Lung (tissue), 17 donors: ENCODE measurements at places on chromosomes 16 and 17. TPM values are rescaled to one million over a fixed set of nuclear protein-coding genes. Genes with fewer than 3 reads are reported as not detected.

The KRT32 gene
- not detected for total RNA-seq

DNA sequence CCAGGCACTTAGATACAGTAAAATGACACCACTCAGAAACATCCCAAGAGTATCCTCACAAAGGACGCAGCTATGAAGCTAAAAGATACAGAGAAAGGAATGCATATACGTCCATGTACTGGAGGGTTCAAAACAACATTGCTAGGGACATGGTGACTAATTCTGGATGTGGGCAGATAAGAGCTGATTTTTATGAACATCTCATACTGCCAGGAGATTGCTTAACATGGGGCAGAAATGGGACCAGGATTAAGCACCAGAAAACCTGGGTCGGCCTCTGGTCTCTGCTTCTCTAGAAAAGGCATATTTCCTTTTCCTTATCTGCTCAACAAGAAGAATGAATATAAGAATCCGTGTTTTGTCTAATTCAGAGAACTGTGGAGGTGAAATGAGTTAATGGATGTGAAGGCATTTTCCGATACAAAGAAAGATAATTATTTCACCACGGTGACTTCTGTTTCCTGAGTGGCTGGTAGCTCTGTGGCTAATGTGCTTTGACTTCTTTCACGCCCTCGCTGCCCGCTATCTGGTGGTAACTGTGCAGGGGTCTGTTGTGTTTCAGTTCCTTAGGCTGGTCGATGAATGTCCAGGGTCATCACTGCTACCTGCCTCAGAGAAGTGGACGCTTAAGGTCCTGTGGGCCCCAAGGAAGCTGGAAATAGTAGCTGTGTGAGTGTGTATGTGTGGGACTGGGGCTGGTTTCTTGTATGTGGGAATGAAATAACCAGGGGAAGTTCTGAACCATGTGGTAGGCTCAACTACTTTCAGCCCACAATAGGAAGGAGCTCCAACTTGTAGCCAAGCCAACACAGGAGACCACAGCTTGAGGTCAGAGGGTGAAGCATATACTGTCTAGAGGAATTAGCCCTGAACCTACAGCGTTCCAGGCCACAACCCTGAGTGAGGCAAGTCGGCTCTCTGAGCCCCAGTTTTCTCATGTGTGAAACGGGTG lies 15.8 kb upstream of the CCL5 start:
- H3K4me3 ChIP-seq = no peak overlapping the region
- no peak overlapping the region for H3K27ac ChIP-seq

DNA sequence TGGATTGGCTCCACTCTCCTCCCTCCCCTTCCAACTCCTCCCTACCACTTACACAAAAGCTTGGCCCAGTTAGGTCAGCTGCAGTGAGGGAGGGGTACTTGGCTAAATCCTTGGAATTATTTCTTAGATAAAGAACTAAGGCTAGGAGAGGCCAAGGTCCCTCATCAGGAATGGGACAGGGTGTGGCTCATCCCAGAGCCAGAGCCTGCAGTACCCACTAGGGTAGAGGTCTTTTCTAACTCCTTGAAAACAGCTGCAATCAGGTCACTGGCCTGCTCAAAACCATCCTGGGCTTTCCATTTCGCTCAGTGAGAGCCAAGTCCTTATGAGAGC lies 1.9 kb upstream of the SLC46A1 start:
- no peaks in the 10 kb centered on the region for H3K36me3 ChIP-seq
- no peak for DNase-seq
- H3K4me3 ChIP-seq = no peak overlapping the region
- H3K27me3 ChIP-seq = no peaks in the 10 kb centered on the region
- peaks cover 5% of the 10 kb centered on the region for H3K4me1 ChIP-seq

GRCh38 chr16:86354641-86355513 lies 155.4 kb upstream of the FOXF1 start:
- peaks cover 4% of the 10 kb centered on the region for H3K4me1 ChIP-seq
- H3K27ac ChIP-seq = no peak overlapping the region
- no peaks in the 10 kb centered on the region for H3K36me3 ChIP-seq
- peaks cover 2% of the 10 kb centered on the region for H3K27me3 ChIP-seq
- no peak for DNase-seq

The SLC2A4 gene
- total RNA-seq = 2.0 TPM

DNA sequence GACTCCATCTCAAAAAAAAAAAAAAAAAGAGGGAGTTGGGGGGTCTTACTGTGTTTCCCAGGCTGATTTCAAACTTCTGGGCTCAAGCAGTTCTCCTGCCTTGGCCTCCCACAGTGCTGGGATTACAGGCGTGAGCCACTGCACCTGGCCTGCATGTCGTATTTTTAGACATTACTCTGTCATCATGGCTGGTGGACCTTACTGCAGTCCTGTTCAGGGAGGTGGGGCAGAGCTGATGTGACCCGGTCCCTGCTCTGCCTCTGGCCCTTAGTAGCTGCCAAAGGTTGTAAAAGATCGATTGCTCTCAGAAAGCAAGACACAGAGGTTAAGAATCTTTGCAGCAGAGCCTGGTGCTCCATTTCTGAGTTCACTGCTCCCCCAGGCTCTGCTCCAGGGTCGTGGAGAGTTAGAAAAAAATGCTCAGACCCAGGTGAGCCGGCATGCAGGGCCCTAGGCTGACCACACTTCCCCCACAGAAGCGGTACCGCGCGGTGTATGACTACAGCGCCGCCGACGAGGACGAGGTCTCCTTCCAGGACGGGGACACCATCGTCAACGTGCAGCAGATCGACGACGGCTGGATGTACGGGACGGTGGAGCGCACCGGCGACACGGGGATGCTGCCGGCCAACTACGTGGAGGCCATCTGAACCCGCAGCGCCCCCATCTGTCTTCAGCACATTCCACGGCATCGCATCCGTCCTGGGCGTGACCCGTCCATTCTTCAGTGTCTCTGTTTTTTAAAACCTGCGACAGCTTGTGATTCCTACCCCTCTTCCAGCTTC lies 7.1 kb upstream of the LASP1NB start:
- no peak for DNase-seq
- H3K4me3 ChIP-seq = no peak overlapping the region
- no peaks in the 10 kb centered on the region for H3K36me3 ChIP-seq
- H3K27ac ChIP-seq = no peak overlapping the region
- H3K27me3 ChIP-seq = no peaks in the 10 kb centered on the region
